T-helper 1 cell treated with Interleukin-12 subunit alpha and Interleukin-12 subunit beta and Interleukin-4 antibody, amounts not matched to agents 30 ng/mL and 1 ng/mL, for 36 hours (primary cell): ENCODE measurements at places on chromosomes 4 and X. TPM values are rescaled to one million over a fixed set of nuclear protein-coding genes. Genes with fewer than 3 reads are reported as not detected.

The LRRC66 gene
- 0.27 TPM in 2 replicates for total RNA-seq

The PCDH18 gene
- 0.05 and 0.15 TPM in 2 replicates for total RNA-seq

The SERTM2 gene
- total RNA-seq: not detected in 2 replicates

The TMEM156 gene
- 43.3 and 43.8 TPM in 2 replicates for total RNA-seq

The KANTR gene
- 8.6 and 9.0 TPM in 2 replicates for total RNA-seq

The PRSS12 gene
- total RNA-seq: not detected in 2 replicates

The PCSK1N gene
- 0.56 and 0.78 TPM in 2 replicates for total RNA-seq

The FBXO8 gene
- total RNA-seq: 20.0 and 21.1 TPM in 2 replicates

The BMX gene
- total RNA-seq: not detected in 2 replicates

The RHOXF1 gene
- 0.29 and 0.46 TPM in 2 replicates for total RNA-seq

The LNX1 gene
- total RNA-seq: not detected in 2 replicates

The GPR173 gene
- total RNA-seq: not detected in 2 replicates

The LDB2 gene
- not detected in 2 replicates for total RNA-seq

The AMTN gene
- total RNA-seq: not detected in 2 replicates

The ZCCHC12 gene
- not detected in 2 replicates for total RNA-seq

The PDCL2 gene
- total RNA-seq: not detected in 2 replicates

The SPANXN4 gene
- total RNA-seq: not detected in 2 replicates

The RTL5 gene
- 0.07 and 0.10 TPM in 2 replicates for total RNA-seq

The TMEM35A gene
- not detected in 2 replicates for total RNA-seq

The FAM149A gene
- total RNA-seq: 0.61 and 0.78 TPM in 2 replicates

The PABPC5 gene
- total RNA-seq: not detected in 2 replicates

The TCEAL3 gene
- total RNA-seq: 0.49 and 0.80 TPM in 2 replicates

The NAP1L3 gene
- 0.61 and 0.93 TPM in 2 replicates for total RNA-seq

The SPOCK3 gene
- not detected in 2 replicates for total RNA-seq

The FGFBP1 gene
- total RNA-seq: not detected in 2 replicates

The KCTD8 gene
- not detected in 2 replicates for total RNA-seq

The ADGRG4 gene
- not detected in 2 replicates for total RNA-seq

The FGF5 gene
- total RNA-seq: not detected in 2 replicates

The NPNT gene
- total RNA-seq: not detected in 2 replicates

The TXK gene
- total RNA-seq: 39.5 and 40.8 TPM in 2 replicates

The MAGEE2 gene
- not detected in 2 replicates for total RNA-seq

The ZDHHC15 gene
- total RNA-seq: not detected in 2 replicates
